ENCODE measurements at places on chromosomes 12 and 14. TPM values are rescaled to one million over a fixed set of nuclear protein-coding genes. Genes with fewer than 3 reads are reported as not detected.

Gene PAX9
- total RNA-seq, result not detected

DNA sequence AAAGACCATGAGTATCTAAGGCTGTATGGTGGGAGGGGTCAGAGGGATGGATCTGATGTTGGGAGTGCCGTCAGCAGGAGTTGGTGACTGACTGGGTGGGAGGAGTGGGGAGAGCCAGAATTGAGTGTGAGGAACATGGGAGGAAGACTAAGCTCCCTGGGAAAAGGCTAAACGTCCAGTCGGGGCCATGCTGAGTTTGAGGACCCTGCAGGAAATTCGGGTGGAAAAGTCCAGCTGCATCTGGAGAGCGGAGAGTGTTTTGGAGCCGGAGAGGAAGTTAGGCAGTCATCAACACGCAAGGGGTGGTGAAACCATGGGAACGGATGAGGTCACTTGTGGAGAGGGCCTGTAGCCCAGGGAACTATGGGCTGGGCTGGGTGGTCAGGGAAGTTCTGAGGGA lies 60.9 kb downstream of the ELK3 start:
- no peak for DNase-seq

Gene STON2
- total RNA-seq, result 12.8 TPM

GRCh38 chr12:53004178-53004577 lies 2.1 kb upstream of the EIF4B start:
- DNase-seq, result no peak

DNA sequence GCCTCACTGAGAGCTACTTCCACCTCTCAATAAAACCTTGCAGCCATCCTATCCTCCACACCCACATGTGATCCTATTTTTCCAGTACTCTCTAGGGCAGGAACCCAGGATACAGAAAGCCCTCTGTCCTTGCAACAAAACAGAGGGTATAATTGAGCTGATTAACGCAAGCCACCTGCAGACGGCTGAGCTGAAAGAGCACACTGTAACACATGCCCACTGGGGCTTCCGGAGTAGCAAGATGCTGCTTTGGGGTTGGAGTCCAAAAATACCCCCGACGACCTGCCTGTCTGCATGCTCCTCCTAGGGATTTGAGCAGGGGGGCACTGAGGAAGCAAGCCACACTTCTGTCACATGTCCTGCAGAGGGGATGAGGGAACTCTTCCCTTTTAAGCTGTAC lies 401.1 kb upstream of the FOXG1 start:
- DNase-seq, result no peak

- no peak for DNase-seq
These were observed 38.9 kb downstream of the SLC2A14 start for GRCh38 chr12:7833831-7834230.

DNA sequence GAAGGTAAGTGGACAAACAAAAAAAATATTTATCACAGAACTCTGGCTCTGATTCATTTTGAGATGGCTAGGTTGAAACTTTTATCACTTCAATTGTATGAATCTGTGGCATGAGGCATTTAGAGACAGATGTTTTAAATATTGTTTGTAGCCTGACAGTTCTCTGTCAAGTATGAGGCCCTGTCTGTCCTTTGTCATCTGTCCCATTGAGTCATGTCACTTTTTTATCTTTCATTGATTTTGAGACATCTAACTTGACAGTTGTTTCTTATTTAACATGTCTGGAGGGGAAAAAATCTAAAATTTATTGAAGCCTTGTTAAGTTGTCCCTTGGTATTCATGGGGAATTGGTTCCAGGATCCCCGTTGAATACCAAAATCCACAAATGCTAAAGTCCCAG lies 829.5 kb downstream of the FSCB start:
- no peak for DNase-seq

Gene REM2
- not detected for total RNA-seq

DNA sequence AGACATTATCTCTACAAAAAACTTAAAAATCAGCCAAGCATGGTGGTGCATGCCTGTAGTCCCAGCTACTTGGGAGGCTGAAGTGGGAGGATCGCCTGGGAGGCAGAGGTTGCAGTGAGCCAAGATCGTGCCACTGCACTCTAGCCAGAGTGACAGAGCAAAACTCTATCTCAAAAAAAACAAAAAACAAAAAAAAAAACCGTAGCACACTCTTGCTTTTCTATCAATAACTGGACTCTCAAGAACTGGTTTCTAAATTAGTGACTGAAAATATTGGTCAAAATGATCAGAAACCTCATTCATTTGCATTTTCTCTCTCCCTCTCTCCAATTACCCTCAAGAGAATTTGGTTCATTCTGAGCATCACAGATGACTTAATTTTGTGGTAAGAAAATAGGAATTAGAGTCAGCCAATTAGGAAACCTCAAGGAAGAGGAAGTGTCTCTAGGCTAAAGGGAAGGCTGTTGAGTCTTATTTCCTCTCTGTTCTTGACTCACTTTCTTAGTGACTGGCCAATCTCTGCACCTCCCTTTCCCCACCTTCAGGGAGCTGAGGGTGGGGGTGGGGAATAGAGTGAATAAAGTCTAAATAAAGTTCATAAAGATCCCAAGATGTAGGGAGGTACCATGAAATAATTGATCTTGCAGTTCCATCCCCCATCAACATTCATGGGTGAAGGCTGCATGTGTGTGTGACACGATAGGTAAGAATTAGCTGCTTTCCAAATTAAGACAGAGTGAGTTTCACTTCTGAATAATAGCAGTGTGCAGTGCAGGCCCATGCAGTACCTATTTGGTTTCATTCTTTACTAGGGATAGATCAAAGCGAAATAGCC lies 6.8 kb upstream of the PSMA6 start:
- DNase-seq, result no peak

DNA sequence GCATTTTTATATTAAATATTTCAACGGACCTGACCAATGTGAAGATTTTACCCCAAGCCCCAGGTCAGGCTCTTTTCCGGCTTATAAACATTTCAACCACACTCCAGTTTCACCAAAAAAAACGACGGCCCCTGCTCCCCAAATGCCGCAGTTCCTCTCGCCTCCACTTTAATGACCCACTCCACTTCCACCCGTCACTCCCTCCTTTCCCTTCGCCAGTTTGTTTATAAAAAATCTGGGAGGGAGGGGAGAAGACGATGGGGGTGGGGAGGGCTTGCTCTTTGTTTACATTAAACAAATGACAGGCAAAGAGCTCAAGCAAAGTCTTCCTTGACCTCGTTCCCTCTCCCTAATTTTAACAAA lies 5.4 kb downstream of the SIX6 start:
- no peak for DNase-seq

GRCh38 chr12:102971227-102971626 lies 13.8 kb downstream of the ASCL1 start:
- DNase-seq, result no peak

Gene ADAMTS20
- total RNA-seq, result not detected

Gene KRT3
- total RNA-seq, result not detected

- no peak for DNase-seq
These were observed 25.1 kb downstream of the RASSF8 start for GRCh38 chr12:25983625-25984024.

Gene PPP1R1A
- 239 TPM for total RNA-seq

DNA sequence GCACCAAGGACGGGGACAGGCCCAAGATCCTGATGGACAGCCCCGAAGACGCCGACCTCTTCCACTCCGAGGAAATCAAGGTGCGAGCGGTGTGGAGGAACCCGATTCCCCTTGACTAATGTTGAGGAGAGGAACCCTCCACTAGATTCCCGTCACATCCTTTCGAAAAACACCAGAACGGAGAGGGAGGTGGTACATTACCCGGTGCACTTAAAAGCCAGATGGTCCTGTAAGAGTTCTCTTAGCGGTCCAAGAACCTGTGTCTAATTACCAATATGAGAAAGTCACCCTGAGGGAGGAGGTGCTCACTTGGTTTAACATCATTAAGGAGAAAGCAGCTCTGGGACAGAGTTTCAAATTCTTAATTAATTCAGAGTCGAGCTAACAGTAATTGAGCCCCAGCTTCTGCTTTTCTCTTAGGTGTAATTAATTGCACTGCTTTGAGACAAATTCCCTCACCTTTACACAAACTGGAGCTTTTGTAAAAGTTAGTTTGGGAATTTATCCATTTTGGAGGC lies 450 bp downstream of the PRKAB1 start:
- DNase-seq, result no peak

Gene RAPGEF3
- 37.3 TPM for total RNA-seq

GRCh38 chr14:94621358-94622134 lies 9.4 kb downstream of the SERPINA3 start:
- DNase-seq, result no peak

Gene NANOG
- total RNA-seq, result not detected

- DNase-seq, result no peak
These were observed 12.6 kb downstream of the SLC8B1 start for GRCh38 chr12:113322343-113322742.

GRCh38 chr12:105206686-105207374 lies 29.1 kb downstream of the APPL2 start:
- DNase-seq, result no peak

Gene FAM90A1
- 0.46 TPM for total RNA-seq

DNA sequence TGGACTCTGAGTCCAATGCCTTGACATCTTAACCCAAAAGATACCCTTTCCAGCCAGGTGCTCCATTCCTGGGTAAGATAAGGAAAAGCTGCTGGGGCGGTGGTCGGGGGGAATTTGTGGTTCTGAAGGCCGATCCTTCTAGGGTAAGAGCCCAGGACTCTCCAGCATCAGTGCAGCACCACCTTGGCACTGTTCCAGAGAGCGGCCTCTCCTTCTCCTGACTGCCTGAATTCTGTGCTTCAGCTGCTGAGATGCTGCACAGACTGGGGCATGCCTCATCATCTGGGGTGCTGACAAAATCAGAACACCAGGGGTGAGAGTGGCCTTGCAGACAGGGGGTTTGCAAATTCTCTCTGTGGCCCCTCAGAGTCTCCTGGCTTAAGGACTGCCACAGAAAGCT lies 87.5 kb downstream of the SPTB start:
- no peak for DNase-seq

Gene PZP
- total RNA-seq, result 0.30 TPM

All from Right ventricle myocardium inferior (tissue), 1 donor.